Choroid plexus epithelial cell (primary cell): ENCODE measurements at places on chromosomes 16 and 17.
A peak's percentile ranks its signal among the peaks of the same experiment; 100 is the strongest.

- DNase-seq: peak; percentile 39
Observed at GRCh38 chr16:54342966-54343365, 56.4 kb upstream of the IRX3 start.

GRCh38 chr16:65376601-65377000 is 254.7 kb upstream of the CDH11 start:
- DNase-seq: no peak

GRCh38 chr17:74351552-74352210 is 10.0 kb downstream of the BTBD17 start:
- no peak for DNase-seq

- peak; percentile 14 for DNase-seq
Observed at GRCh38 chr17:55660178-55660886, 62.3 kb downstream of the TMEM100 start.

GRCh38 chr16:12091569-12092543 is 115.3 kb downstream of the SNX29 start:
- DNase-seq: no peak

DNA sequence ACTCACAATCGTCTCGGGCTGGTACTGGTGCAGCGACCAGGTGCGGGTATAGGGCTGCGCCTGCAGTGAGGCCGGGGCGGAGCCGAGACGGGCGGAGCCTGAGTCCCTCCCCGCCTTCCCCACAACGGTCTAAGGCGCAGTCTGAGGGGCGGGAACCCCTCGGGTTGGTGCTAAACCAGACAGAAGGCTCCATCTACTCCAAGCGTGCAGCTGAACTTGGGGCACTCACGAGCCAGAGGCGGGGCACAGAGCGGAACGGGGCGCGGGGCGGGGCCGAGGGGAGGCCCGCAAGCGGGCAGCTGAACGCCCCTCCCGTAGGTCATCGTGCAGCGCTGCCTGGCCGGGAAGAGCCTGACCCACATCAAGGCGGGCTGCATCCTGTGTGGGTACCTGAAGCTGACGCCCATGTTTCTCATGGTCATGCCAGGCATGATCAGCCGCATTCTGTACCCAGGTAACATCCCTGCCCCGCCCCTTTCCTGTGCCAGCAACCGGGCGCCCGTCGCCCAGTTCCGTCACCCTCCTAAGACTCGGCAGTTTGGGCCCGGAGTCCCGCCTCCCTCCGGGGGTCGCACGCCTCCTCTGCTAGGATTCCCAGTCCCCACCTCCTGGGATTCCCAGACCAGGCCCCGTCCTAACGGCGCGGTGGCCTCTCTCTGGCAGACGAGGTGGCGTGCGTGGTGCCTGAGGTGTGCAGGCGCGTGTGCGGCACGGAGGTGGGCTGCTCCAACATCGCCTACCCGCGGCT is 5.0 kb downstream of the SLC5A2 start:
- peak; percentile 34 for DNase-seq

DNA sequence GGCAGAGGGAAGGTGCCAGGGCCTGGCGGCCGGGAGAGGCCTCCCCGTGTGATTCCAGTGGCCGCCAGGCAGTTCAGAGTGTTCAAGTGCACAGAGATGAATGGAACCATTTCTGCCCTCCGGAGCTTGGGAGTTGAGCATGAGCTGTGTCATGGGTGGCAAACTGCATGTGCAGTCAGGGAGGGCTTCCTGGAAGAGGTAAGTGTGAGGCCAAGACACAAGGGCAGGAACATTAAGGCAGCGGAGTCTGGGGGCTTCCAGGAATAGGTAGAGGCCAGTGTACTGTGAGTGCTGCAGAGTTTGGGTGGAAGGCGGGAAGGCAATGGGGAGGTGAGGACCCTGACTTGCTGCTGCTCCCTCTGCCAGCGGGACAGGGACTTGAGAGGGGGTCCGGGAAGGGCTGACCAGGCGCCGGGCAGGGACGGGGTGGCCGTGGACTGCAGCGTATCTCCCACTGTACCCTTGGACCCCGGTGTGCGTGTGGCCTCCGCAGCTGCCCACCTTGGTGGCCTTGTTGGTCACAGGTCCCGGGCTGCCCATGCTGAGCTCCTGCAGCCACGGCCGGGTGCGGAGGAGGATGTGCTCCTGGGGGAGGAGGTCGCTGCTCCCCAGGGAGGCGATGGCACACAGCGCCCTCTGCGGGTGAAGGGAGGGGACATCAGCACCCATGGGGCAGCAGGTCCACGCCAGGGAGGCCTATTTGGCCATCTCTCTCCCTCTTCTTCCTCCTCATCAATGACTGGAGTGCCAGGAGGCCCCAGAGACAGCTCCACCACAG is 7.5 kb upstream of the CEP131 start:
- DNase-seq: no peak

DNA sequence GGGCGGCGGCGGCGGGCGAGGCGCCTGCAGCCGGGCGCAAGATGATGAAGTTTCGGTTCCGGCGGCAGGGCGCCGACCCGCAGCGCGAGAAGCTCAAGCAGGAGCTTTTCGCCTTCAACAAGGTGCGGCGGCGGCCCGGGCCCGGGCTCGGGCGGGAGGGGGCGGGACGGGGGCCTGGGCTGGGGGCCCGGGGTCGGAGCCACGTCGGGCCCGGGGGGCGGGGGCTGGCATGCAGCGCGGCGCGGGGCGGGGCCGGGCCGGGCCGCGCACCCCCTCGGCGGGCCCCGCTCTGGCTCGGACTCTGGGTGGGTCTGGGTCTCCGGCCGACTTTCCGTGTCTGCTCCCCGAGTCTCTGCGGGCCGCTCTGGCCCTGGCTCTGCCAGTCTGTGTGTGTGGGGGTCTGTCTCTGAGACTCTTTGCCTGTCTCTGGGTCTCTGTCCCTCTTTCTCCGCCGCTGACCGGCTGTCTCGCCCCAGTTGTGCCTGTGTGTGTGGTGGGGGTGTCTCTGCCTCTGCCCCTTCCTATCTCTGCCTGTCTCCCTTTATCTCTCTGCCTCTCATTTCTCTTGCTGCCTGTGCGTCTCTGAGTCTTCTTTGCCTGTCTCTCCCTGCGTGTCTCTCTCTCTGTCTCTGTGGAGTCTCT is 328 bp downstream of the LLGL1 start:
- peak; percentile 17 for DNase-seq

DNA sequence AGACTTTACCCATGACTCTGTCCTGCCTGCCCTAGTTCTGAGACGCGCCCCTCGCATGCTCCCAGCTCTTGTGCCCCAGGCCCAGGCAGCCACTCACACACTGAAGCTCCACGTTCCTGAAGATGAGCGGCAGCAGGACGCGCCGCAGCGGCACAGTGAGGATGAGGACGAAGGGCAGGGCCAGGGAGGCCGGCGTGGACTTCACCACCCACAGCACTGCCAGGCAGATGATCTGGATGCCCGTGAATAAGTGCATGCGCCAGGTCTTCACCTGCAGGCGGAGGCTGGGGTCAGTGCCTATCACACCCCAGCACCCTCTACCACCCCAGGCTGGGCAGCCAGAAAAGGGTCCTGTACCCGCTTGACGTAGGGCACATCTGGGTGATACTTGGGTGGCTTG is 16.9 kb downstream of the SLC4A1 start:
- DNase-seq: no peak

GRCh38 chr16:21033704-21034103 is 116.9 kb downstream of the DNAH3 start:
- no peak for DNase-seq

DNA sequence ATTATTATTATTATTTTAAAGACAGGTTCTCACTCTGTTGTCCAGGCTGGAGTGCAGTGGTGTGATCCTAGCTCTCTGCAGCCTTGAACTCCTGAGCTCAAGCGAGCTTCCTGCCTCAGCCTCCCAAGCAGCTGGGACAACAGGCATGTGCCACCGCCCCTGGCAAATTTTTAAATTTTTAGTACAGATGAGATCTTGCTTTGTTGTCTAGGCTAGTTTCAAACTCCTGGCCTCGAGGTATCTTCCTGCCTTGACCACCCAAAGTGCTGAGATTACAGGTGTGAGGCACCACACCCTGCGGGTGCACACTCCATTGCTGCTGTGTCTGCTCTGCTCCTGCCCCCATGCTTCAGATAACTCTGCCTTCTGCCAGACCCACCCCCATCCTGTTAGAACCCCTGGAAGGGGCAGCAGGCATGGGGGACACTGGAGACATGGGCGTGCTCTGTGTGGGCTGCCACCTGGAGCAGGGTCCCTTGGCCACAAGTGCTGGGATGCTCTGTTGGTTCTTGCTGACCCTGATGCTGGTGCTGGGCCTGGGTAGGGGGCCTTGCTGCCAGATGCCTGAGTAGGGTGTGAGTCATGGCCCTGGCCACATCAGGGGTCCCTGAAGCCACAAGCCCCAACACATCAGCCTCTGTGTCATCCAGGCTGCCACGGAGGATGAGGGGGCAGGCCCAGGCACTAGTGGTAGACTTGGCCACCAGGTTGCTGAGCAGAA is 2.6 kb downstream of the GGT6 start:
- no peak for DNase-seq

DNA sequence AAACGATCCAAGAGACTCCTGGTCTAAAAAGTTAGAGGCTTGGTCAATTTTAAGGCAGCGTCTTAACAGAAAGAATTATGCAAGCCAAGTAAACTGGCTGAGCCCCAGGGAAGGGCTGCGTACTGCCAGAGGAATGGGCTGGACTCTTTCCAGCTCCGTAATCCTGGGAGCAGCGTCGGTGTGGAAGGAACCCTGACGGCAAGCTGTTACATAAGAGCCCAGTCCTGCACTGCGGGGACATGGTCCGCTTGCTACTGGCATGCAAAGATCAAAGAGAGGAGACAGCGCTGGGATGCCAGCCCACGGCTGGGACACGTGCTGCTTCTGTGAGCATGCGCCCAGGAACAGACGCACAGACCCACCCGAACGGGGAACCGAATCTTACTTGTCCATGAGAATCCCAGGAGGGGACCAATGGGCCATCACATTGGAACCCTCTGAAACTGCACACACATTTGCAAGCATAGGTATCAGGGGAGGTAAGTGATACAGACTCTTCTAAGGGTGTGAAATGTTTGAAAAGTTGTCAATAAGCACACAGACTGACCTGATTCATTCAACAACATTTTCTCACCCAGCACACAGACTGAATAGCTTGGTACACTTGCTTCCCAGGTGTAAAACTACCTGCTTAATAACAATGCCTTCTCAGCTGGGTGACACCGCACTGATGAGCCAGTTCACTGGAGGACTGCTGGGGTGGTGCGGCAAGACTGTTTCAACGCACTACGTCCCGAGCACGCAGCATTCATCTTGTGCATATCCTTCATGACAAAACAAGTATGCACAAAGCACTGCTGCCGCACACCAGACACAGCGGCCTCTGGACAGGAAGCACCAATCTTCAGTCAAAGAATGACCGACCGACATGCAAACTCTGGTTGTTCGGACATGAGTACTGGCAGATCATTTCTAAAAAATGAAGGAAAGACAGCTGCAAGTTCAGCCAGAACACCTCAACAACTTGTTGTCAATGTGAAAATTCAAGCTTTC is 94.9 kb downstream of the ANKRD11 start:
- DNase-seq: peak; percentile 98

DNA sequence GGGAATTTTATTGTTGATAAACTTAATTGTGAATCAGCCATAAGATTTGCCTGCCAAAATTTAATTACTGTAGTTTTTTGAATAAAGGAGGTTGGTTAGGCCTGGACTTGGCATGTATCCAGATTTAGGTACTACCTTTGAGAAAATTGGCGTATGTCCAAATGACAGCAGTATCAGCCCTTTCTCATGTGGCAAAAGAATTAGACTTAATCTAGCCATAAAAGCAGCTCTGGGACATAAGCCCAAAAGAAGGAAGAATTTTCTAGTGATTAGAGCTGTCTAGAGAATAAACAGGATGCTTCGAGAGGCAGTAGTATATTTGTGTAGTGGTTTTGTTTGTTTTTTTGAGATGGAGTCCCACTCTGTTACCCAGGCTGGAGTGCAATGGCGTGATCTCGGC is 27.7 kb downstream of the PPM1E start:
- no peak for DNase-seq

DNA sequence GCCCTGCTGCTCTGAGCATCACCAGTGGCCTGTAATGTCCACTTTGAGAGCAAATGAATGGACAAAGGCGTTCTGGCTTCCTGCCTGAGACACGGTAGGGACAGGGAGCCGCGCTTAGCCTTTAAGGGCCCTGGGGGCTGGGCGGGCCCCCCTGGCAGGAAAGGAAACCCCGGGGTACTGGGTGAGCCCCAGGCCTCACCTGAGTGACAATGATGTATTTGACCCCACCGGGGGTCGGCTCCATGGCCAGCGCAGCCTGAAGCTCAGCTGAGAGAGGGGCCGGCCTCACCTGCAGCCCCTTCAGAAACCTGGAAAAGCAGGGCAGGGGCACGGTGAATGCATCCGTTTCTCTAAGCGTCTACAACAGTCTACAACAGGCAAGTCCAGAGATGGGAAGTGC is 2.2 kb upstream of the CYBA start:
- no peak for DNase-seq

DNA sequence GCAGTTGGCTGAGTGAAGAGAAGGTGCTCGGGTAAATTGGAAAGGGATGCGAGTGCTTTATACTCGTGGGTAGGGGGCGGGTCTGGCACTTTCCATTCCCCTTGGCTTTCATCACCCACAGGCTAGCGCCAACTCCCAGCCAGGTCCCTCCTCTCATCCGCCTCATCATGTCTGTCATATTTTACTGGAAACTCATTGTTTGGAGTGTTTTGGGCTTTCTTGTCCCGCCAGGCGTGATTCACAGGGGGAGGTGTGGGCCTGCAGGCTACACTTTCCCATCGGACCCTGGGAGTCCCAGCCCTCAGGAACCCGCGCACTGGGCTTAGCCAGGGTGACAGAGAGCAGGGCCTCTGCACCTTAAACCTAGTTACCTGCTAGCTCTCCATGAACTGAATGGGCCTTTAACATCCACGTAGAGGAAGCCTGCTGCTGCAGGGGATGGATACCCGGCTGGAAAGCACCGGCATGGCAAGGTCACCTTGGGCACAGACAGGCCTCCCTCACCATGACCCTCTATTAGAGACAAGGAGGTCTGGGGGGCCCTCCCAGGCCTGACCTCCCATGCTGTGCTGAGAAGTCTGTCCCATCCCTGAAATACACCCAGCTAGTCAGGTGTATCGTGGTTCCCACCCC is at the start of gene KRT14:
Gene KRT14, minus strand, starts transcription at position 33 of the 633 bp plus-strand sequence. CDS start 61 bp downstream, outside the sequence.
- DNase-seq: no peak
